Aorta (tissue), 5 donors: ENCODE measurements at places on chromosomes 6 and 20. TPM values are rescaled to one million over a fixed set of nuclear protein-coding genes. Genes with fewer than 3 reads are reported as not detected.
A peak's percentile ranks its signal among the peaks of the same experiment; 100 is the strongest.

DNA sequence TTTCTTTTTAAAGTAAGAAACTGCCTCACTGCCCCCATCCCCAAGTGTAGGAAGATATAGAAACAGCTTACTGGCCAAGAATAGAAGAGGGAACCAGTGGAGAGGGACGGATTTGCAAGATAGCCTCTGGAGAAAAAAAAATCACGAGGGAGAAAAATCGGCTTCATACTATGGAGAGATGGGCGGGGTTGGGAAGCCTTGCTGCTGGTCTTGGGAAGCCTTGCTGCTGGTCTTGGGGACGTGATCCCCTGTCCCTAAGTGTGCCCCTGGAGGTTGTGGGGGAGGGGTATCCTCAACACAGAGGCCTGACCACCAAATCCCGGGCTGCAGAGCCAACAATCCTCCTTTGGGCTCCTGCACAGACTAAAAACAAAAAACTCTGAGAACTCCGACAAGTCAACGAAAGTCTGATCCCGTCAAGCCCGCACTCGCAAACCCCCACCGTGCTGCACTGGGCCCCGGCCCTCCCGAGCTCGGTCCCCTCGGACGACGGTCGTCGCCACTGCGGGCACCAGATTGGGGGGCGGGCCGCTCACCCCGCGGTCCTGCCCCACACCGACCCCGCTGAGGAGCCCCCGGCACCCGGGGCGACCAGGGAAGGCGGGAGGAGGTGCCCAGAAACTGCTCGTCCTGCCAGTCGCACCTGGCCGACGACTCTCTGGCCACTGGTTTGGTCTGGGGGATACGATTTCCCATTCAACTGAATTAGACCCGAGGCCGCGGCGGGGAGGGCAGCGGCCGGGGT lies 750 bp downstream of the MAP7 start:
- peak overlapping the region; percentile 56 for H3K4me3 ChIP-seq
- no peak overlapping the region for H3K27ac ChIP-seq
- no peaks in the 10 kb centered on the region for H3K36me3 ChIP-seq
- H3K4me1 ChIP-seq: no peaks in the 10 kb centered on the region
- no peaks in the 10 kb centered on the region for H3K27me3 ChIP-seq

DNA sequence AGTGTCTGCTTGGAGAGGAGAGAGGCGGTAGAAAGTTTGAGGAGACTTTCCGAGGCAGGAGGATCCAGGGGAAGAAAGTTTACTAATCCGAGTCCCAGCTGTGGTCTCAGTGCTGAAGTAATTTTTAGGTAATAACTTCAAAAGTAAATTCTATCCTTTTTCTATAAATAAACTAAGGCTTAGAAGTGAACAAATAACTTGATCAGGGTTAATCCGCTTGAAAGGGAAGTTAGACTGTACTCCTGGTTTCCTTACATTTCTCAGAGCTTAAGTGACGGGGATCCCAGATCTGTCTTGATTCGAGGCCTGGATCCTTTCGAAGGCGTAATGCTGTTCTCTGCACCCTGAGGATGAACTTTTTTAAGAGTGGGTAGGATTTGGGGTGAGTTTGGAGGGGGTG lies 2.6 kb downstream of the STK35 start:
- no peaks in the 10 kb centered on the region for H3K27me3 ChIP-seq
- peak overlapping the region; percentile 67 for H3K4me3 ChIP-seq
- DNase-seq: no peak
- peaks cover 12% of the 10 kb centered on the region for H3K4me1 ChIP-seq
- no peak overlapping the region for H3K27ac ChIP-seq

DNA sequence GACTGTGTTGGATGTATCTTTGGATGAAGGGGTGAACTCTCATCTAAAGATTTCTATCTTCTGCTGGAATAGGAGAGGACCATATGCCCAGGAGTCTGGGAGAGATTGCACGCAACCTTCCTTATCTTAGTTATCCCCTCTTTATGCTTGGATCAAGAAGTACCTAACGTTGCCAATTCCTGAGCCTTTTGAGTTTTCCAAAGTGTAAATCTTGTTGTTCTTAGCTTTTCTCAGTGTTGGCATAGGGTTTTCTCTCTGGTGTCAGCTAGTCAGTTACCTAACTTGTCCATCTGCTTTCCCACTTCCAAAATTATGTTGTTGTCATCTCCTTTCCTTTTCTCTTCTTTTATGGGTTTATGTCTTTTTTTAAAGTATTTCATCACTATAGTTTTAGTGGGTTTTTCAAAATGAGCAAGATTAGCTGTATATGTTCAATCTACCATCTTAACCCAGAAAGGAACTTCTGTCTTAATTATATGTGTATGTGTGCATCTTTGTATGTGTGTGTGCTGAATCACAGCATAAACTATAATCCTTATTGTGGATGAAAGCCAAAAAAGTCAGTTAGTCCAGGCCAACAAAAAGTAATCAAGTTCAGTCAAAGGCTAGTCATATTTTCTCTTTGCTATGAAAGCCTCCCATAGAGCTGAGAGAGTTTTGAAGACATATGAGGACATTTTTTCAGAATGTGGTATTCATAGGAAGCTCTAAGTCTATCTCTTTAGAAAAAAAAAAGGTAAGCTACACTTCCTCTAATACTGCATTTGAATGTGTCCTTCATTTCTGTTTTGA lies 72.1 kb downstream of the KHDC1L start:
- H3K27ac ChIP-seq: no peak overlapping the region
- H3K36me3 ChIP-seq: no peaks in the 10 kb centered on the region
- H3K4me1 ChIP-seq: no peaks in the 10 kb centered on the region
- no peak overlapping the region for H3K4me3 ChIP-seq
- no peak for DNase-seq

DNA sequence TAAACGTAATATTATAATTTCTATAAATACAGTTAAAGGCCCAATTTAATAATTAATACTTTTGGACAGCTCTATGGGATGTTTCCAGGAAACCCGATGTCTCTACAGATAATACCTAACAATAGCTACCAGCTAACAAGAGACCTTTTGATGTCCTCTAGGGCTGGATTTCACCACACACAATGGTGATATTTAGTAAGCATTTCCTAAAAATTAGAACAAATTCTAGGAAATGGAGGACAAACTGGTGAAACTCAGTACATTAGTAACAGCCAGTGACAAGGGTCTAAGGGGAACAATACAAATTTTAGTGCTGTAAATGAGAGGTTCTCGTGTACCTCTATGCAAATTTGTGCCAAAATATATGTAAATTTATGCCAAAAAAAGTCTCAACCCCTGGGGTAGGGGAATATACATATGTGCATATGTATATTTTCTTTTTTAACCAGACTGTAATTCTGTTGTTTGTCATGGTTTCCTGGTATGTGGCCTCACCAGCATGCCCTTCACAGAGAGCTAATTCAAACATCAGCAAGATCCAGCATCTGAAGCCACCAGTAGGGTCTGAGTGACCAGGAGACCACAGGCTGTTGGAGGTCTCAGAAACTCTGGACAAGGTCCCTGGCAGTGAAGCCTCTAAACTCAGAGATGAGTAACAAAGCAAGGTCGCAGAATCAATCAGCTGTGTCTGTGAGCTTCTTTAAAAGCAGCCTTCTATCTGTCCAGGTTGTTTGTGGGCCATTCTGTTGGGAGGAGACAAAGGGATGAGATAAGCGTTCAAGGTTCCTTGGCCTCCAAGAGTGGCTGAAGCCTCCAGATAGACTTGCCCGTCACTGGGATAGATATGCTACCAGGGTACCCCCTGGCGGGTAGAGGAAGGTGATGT lies 235.1 kb upstream of the RREB1 start:
- H3K36me3 ChIP-seq: no peaks in the 10 kb centered on the region
- no peaks in the 10 kb centered on the region for H3K4me1 ChIP-seq

PHACTR1 gene
- total RNA-seq: 89.4 TPM

DNA sequence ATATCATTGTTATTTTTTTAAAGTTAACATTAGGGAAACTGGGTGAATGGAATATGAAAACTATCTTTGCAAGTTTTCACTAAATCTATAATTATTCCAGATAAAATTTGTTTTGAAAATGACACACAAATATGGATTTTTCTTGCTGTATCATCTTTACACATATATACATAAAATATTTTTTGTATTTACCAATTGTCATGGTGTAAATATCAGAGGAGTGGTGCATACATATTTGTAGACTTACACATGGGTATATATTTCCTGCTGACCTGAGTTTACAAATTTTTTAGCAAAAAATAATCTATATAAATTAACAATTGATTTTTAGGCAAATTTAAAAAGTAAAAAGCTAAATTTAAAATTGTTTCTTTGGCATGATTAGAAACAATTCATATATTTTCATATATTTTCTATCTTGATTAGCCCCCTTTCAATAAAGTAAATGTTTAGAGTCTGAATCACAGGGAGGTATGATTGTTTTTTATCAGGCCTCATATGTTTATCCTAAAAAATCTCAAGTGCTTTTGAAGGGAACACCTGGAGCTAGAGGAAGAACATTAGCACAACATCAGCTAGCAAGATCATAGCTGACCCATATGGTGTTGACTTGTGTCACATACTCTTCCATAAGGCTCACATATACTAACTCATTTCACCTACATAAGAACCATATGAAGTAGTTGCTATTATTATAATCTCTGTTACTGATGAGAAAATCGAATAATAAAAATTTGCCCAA lies 671.8 kb upstream of the GJE1 start:
- no peak overlapping the region for H3K27ac ChIP-seq
- no peak overlapping the region for H3K4me3 ChIP-seq
- DNase-seq: no peak

GRCh38 chr6:101286146-101286545 lies 107.4 kb upstream of the GRIK2 start:
- DNase-seq: no peak
- no peaks in the 10 kb centered on the region for H3K4me1 ChIP-seq
- no peak overlapping the region for H3K27ac ChIP-seq
- H3K36me3 ChIP-seq: no peaks in the 10 kb centered on the region
- H3K4me3 ChIP-seq: no peak overlapping the region

DNA sequence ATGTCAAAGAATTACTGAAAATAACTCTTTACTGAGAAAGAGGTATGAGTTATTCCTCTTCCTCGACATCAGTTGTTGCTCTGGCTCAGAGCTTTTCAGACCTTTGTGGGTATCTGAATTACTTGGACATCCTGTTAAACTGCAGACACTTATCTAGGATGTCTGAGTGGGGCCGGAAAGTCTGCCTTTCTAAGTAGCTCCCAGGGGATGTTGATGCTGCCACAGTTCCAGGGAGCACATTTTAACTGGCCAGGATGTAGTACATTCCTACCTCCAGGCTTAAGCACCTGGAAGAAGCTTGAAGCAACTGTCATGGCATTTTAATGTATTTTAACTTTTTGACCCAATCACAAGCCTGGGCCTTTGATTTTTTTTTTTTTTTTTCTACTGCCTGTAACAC lies 265.8 kb upstream of the PLCB4 start:
- H3K36me3 ChIP-seq: no peaks in the 10 kb centered on the region
- no peak overlapping the region for H3K4me3 ChIP-seq
- DNase-seq: no peak
- H3K27ac ChIP-seq: no peak overlapping the region
- no peaks in the 10 kb centered on the region for H3K4me1 ChIP-seq
- H3K27me3 ChIP-seq: no peaks in the 10 kb centered on the region

- DNase-seq: no peak
- H3K4me1 ChIP-seq: no peaks in the 10 kb centered on the region
- no peak overlapping the region for H3K27ac ChIP-seq
- H3K4me3 ChIP-seq: no peak overlapping the region
- H3K27me3 ChIP-seq: no peaks in the 10 kb centered on the region
Measured at GRCh38 chr20:38523697-38524096, 51.1 kb downstream of the RALGAPB start.

- H3K4me1 ChIP-seq: no peaks in the 10 kb centered on the region
- no peak overlapping the region for H3K4me3 ChIP-seq
- no peak for DNase-seq
Measured at GRCh38 chr20:17520583-17520982, 10.6 kb downstream of the BFSP1 start.

SLC16A10 gene
- total RNA-seq: 13.1 TPM

GRCh38 chr20:63698739-63699465 lies 2.5 kb downstream of the TNFRSF6B start:
- H3K4me3 ChIP-seq: no peak overlapping the region
- H3K27ac ChIP-seq: no peak overlapping the region
- H3K27me3 ChIP-seq: no peaks in the 10 kb centered on the region
- no peaks in the 10 kb centered on the region for H3K36me3 ChIP-seq
- H3K4me1 ChIP-seq: no peaks in the 10 kb centered on the region

PXT1 gene
- not detected for total RNA-seq

BCKDHB gene
- 19.9 TPM for total RNA-seq

DNA sequence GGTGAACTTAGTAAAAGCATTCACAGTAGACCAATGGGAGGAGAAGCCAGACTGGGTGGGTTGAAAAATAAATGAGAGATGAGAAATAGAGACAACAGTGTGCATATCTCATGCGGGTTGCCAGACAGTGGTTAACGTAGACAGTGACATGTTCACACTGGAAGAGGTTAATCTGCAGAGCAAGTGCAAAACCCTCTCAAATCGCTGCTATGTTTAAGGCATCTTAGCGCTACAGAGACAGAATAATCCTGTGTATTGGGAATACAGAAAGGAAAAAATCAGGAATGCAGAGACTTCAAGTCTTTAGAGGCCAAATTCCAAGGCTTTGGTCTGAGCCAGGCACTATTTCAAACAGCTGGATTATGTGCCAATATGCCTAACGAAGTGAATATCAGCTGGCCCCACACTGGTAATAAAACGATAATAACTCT lies 107.1 kb downstream of the TSHZ2 start:
- H3K4me3 ChIP-seq: no peak overlapping the region
- no peak overlapping the region for H3K27ac ChIP-seq
- DNase-seq: no peak
- no peaks in the 10 kb centered on the region for H3K36me3 ChIP-seq
- no peaks in the 10 kb centered on the region for H3K27me3 ChIP-seq

DNA sequence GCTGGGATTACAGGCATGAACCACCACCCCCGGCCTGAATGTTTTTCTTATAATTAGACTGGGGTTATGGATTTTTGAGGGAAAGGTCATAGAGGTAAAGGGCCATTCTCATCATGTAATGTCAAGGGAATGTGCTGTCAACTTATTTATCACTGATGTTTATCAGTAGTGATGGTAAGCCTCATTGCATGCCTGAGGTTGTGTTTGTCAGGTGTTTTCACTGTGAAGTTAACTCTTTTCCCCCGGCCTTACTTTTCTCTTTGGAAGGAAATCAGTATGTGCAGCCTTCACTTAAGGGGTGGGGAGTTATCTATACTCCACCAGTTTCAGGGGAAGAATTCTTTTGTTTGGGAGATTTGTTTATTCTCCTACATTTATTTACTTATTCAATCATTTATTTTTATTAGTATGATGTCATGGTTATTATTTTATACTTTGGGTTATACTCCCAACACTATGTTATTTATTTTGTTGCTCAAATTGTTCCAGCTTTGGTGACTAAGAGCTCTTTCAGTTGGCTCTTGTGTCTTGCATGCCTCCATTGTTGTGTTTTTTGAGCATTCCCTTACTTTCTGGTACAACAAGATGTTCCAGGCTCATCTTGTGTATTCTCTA lies 2.8 kb upstream of the SLC17A5 start:
- no peaks in the 10 kb centered on the region for H3K4me1 ChIP-seq
- H3K27ac ChIP-seq: no peak overlapping the region
- DNase-seq: no peak

DNA sequence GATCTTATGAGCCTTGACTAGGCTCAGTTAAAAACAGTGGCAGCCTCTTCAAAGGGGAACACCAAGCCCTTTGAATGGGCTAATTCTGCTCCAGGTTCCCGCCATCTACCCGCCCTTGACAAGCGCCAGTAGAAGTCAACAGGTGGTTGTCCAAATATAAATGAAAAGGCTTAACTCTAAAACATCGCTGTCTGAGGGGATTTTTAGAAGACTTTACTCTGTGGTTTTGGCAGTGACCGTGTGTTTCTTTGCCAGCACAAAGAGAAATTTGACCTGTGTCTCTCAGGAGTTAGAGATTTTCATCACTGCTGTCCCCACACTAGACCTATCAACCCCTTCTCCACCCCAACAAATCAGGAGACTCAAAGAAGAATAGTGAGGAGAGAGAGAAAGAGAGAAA lies 19.8 kb upstream of the SIM1 start:
- no peak overlapping the region for H3K27ac ChIP-seq
- H3K4me3 ChIP-seq: no peak overlapping the region
- H3K36me3 ChIP-seq: no peaks in the 10 kb centered on the region
- no peaks in the 10 kb centered on the region for H3K4me1 ChIP-seq
- H3K27me3 ChIP-seq: no peaks in the 10 kb centered on the region
